ENCODE measurements at places on chromosomes 5 and 9.

DNA sequence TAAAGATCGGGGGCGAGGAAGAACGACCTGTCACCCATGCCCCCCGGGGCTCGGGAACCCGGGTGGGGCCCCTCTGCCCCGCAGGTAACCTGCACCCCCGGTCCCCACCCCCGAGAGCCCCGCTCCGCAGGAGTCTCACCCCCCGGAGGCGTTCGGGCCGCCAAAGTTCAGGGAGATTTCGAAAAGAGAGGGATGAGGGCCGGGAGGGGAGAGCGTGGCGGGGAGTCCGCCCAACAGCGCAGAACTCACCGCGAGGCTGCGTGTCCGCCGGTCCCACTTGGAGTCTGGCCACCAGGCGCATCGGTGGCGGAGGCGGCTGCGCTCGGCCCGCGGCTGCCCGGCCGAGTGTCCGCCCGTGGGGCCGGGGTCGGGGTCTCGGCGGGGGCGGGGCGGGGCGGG, at the start of gene PHF19:
TSS of gene PHF19 (minus strand) at position 347 of the 399 bp plus-strand sequence. CDS start 2,447 bp downstream, outside the sequence.
- DNase-seq = peak; percentile 29

DNA sequence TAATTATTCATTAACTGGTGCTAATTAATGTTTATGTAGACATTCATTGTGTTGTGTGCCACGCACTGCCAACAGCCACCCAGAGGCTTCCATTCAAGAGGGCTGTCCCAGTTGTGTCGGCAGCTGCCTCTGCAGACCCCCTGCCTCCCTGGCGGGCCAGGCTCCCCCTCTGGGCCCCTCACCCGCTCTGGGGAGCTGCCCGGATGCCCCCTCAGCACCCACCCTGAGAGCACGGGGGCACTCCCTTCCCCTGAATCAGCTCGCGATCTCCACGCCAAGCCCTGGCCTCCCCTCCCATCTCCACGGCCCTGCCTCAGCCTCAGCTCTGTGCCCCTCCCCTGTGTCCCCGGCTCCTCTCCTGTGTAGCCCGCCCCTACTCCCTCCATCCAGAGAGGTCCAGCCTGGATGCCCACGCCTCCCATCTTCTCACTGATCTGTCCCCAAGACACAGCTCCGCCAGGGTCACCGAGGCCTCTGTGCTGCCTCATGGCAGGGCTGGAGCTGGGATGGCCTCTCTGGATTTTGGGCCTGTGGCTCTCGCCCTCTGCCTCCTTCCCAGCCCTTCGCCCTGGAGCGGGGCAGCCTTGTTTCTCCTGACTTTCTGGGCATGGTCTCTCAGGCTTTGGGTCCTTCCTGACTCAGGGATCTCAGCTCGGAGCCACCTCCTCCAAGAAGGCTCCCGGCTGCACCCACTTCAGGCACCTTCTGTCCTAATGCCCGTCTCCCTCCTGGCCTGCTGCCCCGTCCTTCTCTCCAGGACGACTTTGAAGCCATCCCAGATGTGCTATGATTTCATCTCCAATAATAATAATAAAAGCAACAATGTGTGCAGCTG, 16.0 kb upstream of the SLC9A3 start:
- no peak for DNase-seq

DNA sequence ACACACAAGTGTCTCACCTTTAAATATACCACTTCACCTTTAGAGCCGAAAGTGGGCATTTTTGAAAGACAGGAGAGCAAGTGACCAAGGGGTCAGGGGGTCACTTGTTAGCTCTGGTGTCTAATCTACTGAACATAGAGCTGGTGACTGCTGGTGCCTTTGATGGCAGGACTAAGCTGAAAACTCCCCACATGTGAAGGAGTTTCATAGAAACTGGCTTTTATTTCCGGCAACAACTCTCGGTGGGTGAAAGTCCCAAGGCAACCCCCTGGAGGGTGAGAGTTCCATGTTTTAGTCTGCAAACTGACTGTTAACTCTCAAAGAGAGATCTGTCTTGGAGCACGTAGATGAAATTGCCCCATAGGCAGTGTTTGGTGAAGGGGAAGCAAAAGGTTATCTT, 466.9 kb downstream of the DMRTA1 start:
- DNase-seq = no peak

GRCh38 chr5:139787257-139787567, 8.4 kb upstream of the PSD2 start:
- DNase-seq = no peak

DNA sequence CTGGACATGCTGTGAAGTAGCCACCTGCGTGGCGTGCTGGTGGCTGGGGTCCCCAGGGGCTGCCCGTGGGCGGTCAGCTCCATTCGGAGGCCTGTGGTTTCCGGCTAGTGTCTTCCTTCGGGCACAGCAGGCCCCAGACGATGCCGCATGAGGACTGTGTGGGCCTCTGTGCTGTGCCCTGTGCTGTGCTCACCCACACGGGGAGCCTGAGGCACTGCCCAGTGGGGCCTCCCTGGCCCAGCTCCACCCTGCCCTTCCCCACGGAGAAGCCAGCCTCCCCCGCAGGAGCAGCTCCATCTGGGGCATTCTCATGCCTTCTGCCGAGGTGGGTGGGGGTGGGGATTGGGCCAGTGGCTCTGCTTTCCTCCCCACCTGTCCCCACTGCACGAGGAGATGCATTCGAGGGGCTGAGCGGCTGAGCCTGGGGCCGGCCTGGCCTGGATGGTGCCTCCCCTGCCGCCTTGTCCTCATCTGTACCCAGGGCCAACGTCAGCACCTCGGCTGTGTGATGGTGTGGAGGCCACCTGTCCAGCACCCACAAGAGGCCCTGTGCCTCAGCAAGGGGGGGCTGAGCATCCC, 24.2 kb downstream of the RXRA start:
- no peak for DNase-seq

DNA sequence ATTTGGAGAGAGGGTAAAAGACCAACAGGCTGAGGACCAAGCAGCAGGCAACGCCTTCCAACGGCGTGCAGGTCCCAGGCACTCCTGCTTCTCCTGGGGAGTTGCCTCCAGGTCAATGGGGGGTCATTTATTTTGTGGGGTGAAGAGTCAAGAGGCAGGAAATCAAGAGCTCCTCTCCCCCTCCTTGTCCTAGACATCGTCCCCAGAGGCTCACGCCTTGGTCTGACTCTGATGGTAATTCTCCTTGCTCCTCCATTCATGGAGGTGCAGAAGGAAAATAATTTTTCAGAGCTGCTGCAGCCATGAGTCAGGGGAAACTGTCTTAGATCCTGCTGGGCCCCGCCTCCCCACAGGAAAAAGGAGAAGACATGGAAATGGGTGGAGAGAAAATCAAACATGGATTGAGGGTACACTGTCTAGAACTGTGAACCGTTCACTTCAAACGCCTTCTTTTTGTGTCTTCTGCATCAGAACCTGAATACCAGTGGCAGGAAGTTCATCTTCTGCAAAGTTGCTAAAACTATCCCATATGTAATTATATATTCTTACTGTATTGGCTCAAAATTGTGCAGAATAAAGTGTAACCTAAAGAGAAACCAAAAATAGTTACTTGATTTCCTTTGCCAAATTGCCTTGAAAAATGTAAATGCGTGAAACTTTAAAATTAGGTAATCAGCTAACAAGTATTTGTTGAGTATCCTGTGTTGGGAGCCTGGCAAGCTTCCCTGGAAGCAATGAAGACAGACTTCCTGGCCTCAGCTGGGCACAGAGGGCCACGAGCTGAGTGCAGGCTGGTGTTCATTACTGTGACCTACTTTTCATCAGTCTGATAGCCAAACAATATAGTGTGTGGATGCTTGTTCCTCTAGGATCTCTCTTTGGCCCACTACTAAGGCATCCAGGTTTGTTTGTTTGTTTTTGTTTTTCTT, 142.0 kb downstream of the CMYA5 start:
- DNase-seq = no peak

GRCh38 chr5:176843673-176844072, 33.3 kb downstream of the UNC5A start:
- no peak for DNase-seq

DNA sequence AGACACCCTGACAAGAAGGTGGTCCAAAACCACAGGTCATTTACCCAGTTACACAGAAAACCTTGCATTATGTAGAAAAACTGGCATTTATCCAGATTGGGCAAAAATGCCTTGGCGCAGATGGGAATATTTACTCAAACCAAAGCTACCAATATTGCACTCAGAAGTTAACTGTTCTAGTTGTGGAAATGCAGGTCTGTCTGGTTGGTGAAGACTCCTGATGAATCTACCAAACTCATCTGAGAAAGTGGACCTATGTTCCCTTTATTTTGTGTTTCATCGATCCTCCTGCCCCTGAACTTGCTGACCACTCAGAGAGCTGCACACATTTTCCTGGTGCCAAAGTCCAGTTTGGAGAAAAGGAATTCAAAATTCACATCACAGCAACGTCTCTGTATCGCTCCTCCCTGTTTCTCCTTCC, 85.2 kb upstream of the ALDH1A1 start:
- no peak for DNase-seq

- no peak for DNase-seq
Observed at GRCh38 chr5:107402434-107403227, 268.1 kb downstream of the EFNA5 start.

DNA sequence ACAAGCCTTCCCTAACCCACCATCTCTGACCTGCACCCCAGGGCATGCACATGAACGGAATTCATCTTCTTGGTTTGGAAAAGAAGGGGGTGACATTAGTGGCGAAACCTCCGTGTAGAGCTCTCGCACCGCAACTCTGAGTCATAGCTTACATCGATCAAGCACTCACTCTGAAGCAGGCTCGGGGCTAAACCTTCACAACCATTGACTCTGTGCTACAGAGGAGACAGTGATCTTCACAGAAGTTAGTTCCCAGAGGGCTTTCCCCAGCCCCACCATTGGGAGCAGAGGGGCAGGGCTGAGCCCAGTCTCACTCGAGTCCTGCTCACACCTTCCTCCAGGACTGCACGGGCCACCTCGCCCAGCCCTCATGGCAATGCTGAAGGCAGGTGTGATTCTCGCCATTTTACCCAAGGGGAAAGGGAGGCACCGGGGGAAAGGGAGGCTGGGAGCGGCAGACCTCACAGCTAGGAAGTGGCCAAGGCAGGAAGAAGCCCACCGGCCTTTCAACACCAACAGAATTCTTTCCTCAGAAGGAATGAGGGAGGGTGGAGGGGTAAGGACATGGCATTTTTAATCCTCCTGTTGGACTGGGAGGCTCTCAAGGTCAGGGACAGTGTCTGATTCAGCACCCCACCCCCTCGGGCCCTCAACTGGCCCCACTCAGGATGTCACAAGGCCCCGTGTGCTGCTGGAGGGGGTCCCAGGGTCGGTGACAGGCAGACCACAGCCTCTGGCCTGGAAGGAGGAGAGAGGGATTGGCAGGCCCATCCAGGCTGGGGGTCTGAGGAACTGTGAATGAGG, 25.9 kb upstream of the IL17B start:
- no peak for DNase-seq

DNA sequence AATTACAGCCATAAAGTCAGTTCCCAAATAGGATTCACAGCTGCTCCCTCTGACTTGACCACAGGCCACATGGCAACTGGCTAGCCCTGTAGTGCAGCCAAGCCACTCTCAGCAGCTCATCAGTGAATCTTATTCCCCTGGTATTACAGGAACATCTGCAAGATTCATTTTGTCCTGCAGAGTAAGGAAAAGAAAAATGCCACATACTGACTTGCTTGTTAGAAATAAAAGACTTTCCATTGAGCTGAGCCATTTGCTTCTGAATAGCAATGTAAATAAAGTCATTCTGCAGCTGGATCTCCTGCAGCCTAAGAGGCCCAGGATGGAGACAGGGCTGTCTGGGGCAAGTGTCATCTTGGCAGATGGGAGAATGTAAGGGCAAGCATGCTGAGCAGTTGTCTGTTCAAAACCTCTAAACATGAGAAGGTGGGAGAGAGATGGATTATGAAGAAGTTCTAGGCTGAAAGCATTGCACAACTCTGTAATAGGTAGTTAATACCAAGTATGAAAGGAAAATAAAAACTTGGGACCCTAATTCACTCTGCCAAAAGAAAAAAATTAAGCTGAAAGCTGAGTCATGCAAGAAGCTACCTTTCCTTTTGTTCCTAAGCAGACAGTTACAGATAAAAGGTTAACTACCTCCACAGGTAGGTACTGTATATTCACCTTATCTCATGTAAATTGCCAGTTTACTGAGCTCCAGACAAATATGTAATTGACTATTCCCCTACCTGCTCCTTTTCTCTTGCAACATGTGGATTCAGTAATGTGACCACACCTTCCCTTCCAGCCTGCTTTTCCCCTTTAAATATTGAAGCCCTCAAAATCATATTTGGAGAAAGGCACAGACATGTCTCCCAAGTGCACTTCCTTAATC, 244.4 kb upstream of the RAI14 start:
- DNase-seq = no peak

DNA sequence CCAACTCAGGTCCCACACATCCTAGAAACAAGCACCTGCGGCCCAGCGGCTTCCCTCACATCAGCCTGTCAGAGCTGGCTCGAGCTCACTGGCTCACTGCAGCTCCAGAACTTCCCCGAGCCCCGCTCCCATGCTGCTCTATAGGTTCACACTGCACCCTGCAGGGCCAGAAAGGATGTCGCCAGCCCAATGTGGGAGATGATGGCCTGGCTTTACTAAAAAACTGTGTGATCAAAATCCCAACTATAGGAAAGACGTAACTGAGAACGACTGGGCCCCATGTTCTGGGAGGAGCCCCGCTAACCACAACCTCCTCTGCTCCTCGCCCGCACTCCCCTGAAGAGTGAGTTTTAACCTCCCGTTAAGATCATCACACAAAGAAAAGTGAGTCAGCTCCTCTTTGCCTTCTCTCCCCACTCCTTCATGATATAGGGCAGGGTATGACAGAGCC, 4.6 kb downstream of the SURF4 start:
- DNase-seq = peak; percentile 86

- no peak for DNase-seq
Observed at GRCh38 chr5:60382716-60383115, 317.2 kb downstream of the DEPDC1B start.
